Fibroblast of mammary gland (primary cell): ENCODE measurements at places on chromosomes 2 and 18.

DNA sequence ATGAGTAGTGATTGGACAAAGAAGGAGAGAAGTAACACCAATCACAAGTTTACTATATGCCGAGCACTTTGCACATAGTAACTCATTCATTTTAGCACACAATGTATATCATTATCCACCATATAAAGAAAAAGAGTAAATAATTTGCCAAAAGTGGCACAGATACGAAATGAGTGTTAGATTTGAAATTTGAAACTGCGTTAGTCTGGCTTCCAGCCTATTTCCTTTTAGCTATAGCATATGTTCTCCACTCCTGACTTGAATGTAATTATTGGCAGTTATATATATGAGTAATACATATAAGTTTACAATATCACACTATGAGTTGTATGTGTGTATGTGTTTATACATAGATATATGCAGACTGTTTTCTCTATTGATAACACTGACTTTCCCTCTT is 98.6 kb downstream of the NOL4 start:
- DNase-seq, result no peak

DNA sequence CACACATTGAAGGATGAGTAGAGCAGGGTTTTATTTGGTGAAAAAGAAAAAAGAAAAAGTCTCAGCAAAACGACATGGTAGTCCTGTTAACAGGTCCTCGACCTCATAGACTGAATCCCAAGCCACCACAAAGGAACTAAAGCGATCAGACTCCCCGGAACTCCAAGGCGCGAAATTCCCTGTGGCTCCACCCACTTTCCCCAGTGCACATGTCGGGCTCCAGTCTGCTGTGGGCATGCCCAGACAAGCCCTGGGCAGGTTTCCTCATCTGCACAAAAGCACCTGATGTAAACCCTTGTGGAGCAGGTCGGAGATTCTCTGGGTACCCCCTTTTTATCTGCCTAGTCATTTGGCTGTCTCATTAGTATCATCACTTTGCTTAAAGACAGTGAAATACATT is 170.7 kb upstream of the FSIP2 start:
- DNase-seq, result no peak

DNA sequence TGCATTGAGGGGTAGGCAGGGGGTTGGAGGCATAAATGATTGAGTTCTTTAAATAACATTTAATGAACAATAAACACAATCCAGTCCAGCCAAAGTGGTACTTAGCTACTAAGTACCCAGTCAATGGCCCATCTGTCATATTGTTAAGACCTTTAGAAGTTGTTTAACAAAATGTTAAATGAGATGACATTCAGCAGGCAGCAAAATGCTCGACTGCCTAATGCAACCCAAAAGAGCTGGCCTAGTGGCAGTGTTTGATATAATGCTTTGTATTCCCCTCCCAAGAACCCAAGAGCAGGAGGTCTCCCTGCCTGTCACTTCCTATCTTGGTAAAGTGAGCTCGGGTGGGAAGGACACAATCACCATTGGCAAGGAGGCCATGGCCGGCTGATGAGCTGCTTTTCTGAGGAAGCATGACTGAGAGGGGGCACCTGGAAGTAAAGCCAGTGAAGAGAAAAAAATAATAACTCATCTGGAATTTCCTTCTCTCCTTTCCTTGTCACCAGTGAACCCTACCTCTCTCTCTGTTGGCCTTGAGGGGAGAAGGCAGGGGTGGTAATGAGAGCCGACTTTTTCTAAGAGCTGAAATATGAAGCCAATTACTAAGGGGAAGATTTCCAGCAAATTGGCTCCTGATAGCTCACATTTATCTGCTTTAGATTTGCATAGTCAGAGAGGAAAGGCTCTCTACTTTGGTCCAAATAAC is 140.6 kb downstream of the C1D start:
- DNase-seq, result no peak

GRCh38 chr2:64873472-64873924 is 115.7 kb upstream of the SLC1A4 start:
- DNase-seq, result peak; percentile 39
